Stimulated activated effector memory CD8-positive, alpha-beta T cell treated with anti-CD3 and anti-CD28 coated beads, Interleukin-12 subunit alpha, Interleukin-12 subunit beta, amount 100 ng/mL, for 72 hours (primary cell): ENCODE measurements at places on chromosomes 5 and 9.

DNA sequence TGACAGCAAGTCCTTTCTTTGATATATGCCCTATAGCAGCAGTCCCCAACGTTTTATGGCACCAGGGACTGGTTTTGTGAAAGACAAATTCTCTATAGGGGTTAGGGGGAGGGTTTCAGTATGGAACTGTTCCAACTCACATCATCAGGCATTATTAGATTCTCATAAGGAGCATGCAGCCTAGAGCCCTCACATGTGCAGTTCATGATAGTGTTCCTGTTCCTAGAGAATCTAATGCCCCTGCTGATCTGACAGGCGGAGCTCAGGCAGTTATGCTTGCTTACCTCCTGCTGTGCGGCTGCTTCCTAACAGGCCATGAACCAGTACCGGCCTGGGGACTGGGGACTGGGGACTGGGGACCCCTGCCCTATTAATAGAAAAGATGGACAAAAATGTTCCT lies 2.7 kb upstream of the RAPGEF6 start:
- no peak for DNase-seq

GRCh38 chr5:86716121-86716520 lies 98.4 kb downstream of the COX7C start:
- DNase-seq: no peak

GRCh38 chr5:1432296-1432695 lies 12.9 kb downstream of the SLC6A3 start:
- DNase-seq: no peak

GRCh38 chr9:131503626-131504465 lies 1.1 kb downstream of the POMT1 start:
- peak; percentile 57 for DNase-seq

GRCh38 chr9:128554155-128554862 lies 1.9 kb downstream of the SPTAN1 start:
- DNase-seq: peak; percentile 55

- no peak for DNase-seq
These were observed 97.4 kb upstream of the ALDH1A1 start for GRCh38 chr9:73050065-73050816.

GRCh38 chr5:93100428-93100827 lies 480.6 kb downstream of the NR2F1-AS1 start:
- DNase-seq: no peak

- DNase-seq: no peak
These were observed 122.5 kb downstream of the COL23A1 start for GRCh38 chr5:178467568-178468195.

GRCh38 chr5:1344975-1345838 lies at the start of gene CLPTM1L:
TSS of gene CLPTM1L (minus strand) at chr5:1345099. CDS start at chr5:1344841, 258 bp downstream.
- peak; percentile 89 for DNase-seq

DNA sequence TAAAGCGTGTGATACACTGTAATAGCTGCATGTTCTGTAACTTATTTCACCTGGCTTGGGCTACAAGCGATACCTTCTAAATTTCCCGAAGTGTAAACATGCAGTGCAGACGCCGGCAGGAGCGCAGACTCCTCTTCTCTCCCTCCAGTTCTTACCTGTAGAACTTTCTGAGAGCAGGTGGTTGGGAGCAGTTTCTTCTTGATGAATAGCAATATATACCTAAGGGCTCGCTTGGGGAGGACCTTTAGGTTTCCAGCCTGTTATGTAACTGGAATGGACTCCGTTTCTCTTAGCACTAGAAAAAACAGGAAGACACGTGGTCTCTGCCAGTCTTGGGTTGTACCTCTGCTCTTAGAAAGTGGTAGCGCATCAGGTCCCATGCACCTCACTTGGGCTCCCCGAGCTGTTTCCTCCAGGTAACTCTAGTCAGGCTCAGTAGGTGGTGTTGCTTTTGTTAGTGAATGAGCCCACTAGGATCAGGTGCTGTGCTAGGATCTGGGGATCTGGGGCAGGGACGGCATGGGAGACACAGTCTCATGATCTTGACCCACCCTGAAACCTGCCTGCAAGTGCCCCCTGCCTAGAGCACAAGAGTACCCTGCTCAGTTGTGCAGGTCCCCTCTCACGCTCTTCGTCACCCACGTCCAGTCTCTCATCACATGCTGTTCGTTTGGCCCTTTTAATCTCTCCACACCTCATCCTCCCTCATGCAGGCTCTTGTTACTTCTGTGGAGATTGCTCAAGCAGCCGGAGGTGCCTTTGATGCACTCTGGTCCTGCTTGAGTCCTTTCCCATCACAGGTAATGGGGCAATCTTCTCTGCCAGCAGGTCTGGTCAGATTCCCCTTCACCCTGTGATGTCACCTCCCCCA lies 2.8 kb downstream of the TENT4A start:
- no peak for DNase-seq

GRCh38 chr9:78031893-78032729 lies 500 bp upstream of the GNAQ start:
- peak; percentile 39 for DNase-seq

DNA sequence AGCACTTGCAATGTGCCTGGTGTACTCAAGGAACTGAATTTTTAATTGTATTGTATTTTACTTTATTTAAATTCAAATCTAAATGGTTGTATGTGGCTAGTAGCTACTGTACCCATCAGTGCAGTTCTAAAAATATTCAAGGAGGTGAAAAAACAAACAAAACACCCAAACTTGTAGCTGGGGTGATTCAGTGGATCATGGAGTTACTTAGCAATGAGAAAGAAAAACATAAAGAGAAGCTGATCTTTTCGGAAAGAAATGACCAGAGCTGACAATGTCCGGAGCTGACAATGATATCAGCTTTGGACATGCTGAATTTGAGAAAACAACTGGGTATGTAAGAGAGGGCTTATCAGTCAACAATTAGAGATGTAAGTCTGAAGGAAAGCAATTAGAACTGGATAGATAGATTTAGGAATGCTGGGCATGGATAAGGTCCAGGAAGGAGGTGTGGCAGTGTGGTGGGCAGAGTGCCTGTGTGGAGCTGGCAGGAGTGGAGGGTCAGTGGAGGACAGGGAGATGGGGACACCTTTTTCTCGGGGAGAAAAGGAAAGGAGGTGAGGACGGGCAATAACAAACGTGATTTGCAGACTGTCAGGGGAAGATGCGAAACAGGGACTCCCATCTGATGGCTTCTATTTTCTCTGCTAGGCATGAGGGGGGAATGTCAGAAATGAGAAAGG lies 113.2 kb downstream of the DCP2 start:
- no peak for DNase-seq

GRCh38 chr5:108639366-108639765 lies 108.3 kb upstream of the FER start:
- no peak for DNase-seq

- DNase-seq: no peak
These were observed 79.0 kb downstream of the GDA start for GRCh38 chr9:72228282-72228681.

- no peak for DNase-seq
These were observed 817.5 kb downstream of the EFNA5 start for GRCh38 chr5:106853266-106853665.

DNA sequence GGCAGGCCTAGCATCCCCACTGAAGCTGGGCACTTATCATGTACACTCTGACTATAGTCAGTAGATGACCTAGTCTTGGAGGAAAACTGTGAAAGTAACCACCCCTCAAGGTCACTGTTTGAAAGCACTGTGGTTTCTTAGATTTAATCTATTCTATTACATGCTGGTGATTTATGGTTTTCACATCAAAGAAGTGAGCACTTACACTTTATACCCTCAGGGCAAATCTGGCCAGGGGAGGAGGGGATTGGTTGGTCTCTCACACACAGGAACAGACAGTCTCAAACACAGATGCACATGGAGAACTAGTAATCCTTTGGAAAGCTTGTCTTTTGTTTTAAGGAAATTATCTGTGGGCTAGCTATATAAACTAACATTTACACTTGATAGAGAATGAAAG lies 17.9 kb upstream of the SPIN1 start:
- DNase-seq: no peak
